Stimulated activated CD8-positive, alpha-beta memory T cell treated with anti-CD3 and anti-CD28 coated beads, Interleukin-7, amount 100 ng/mL, for 1 hour (primary cell): ENCODE measurements at places on chromosomes 12 and 14.

DNA sequence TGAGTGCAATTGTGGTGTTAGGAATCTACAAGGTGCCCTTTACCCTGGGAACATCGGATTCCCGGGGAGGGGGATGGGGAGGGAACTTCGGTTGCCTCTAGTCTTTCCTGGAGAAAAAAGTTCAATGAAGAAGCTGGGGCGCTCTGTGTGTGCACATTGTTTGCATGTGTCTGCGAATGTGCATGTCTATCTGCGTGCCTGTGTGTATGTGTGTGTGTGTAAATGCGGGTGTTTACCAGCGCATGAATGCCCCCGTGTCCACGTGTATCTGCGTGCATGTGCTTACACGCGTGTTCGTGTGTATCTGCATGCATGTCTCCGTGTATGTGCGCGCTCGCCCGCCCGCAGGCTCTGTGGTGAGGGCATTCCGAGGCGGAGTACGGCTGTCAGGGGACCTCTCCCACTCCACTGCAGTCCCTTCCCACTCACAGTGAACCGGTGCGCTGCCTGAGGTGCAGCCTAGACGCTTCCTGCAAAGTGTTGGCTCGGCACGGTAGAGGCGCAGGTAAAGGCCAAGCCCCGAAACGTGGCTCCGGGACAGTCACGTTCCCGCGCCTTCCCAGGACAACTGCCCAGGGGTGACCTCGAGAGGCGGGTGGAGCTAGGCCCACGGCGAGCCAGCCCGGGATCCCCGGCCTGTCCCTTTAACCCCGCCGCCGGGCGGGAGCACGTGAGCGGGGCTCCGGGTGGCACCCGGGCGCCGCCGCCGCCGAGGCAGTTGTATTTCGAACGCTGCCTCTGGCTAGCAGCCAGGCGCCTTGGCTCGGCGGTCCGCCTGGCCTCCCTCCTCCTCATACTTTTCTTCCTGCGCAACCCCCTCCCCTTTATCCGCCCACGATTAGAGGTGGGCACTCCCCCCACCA, 539 bp upstream of the HMGA2 start:
- DNase-seq = no peak

DNA sequence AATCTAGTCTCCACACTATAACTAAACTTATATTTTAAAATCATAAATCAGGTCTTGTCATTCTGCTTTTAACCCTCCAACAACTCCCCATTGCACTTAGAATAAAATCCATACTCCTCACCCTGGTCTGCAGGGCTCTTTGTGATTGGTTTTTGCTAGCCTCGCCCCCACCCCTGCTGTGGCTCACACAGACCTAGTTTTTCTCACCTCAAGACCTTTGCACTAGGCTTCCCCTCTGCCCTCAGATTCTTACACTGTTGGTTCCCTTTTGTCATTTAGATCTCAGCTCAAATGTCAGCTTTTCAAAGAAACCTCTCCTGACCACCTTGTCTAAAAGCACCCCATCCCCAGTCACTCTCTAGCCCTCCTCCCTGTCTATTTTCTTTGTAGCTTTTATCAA, 10.7 kb upstream of the LHX5 start:
- DNase-seq = no peak

DNA sequence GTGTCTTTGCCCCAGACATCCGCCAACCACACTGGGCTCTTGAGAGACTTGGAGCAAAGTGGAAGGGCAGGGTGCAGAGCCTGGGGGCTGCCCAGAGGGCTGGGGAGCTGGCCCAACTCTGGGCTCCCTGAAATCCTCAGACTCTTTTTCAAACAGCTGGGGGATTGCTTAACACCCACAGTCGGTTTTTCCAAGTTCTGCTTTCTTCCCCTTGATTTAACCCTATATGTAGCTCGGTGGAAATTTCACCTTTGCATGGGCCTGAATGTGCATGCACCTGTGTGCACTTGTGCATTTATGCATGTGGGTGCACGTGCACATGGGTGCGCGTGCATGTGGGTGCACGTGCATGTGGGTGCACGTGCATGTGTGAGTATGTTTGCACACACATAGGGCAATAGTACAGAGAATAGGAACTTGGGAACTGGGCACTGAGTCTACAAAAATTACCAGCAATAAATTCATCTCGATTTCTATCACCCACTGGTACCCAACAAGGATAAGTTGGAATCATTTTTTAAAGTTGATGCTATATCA, 52.3 kb upstream of the RFLNA start:
- DNase-seq = no peak

DNA sequence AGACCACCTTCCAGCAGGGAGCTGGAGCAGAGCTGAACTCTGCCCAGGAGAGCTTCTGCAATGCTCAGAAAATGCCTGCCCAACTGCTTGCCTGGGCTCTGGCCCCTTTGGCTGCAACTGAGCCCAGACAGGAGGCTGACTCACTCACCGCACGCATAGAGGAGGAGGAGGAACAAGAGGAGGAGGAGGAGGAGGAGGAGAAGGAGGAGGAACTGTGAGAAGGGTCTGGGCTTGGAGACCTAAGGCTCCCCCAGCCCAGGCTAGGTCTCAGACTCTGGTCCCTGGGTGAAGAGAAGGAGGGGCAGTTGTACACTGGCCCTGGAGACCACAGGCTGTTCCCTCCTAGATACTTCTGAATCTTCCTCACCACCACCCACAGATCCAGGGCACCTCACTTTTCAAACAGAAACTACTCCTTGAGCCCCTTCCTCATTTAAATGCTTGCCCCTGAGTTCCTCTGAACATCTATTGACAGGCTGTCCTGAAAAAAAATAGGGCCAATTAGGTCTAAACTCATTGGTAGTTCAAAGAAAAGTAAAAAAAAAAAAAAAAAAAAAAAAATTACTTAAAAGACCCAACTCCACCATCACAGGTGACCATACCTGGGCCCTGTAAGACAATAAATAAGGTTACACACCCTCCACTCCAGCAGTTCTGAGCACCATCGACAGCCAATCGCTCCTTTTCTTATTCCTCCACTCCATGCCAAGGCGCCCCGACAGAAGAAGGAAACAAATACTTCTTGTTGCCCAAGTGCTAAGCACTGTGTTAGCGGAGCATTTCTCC, 674 bp downstream of the VDR start:
- no peak for DNase-seq

DNA sequence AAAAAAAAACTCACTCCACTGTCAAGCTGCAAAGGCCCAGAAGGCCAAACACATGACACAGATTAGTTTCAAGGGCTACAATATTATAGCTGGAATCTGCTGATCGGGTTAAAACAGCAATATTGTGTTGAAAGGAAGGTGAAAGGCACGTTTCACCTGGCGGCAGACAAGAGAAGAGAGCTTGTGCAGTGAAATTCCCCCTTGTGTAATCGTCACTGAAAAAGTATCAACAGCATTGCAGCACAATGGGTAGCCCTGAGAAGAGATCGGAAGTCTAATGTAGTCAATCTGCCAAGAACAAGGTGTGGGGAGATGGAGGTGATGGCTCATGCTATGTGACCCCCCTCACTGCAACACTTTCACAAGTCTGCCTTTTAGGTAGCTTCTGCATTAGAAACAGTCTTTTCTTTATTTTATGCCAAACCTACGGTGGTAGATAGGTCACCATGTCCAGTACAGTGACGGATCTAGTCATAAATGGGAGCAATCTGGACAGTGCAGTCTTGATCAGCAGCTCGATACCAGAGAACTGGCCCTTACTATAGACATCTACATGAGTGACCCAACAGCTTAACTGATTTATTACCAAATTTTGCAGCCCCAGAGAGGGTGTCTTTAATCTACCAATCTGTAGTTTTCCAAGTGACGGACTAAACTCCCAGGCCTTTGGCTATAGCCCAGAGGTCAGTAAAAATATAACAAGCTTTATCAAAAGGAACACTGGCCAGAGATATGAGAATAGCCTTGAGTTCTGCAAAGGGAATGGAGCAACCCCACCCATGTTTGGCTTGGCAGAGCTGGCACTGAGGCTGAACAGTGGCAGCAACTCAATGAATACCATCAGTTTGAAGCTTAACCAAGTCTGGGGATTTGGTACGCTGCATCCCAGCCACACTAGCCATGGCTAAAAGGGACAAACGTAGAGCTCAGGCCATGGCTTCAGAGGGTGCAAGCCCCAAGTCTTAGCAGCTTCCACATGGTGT, 35.4 kb downstream of the SPTSSA start:
- no peak for DNase-seq

GRCh38 chr12:39272871-39273655, 169.9 kb downstream of the KIF21A start:
- DNase-seq = no peak

DNA sequence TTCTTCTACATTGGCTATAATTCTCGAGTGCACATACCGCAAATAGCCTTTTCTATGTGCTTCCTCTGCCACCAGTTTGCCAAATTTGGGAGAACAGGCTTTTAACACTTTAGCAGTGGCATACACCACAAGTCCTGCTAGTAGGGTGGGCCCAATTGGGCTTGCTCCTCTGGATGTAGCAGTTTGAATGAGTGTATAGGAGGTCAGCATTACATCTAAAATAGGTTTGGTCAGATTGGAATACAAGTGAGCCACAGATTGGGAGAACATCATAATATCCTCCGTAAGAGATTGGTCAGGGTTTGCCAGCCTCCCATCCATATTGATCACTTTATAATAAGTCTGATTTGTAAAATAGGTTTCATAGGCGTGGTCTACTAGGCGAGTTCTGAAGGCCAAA, 902 bp downstream of the ABCD2 start:
- no peak for DNase-seq

DNA sequence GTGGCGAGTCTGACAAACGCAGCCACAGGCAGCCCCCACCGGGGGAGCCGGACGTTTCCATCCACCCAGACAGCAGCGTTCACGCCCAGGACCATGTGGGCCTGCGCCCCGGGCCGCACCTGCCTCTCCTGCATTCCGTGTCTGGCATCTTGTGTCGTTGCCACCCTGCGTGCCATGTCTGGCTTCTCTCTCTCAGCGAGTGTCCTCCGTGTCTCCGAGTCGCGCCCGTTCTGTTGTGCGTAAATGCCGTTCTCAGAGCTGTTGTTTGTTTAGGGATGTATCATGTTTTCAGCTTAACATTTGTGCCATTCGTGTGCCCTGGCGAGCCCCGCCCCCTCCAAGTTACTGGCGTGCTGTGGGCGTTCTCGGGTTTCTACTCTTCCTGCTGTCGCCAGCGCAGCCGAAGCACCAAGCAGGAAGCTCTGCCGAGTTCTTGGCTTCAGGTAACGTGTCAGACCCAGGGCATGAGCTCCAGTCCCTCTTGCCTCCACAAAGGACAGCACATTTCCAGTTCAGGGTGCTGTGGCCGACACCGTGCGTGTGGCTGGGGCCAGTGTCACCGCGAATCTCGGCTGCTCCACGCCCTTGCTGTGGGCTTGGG, 34.6 kb downstream of the NOC4L start:
- no peak for DNase-seq

DNA sequence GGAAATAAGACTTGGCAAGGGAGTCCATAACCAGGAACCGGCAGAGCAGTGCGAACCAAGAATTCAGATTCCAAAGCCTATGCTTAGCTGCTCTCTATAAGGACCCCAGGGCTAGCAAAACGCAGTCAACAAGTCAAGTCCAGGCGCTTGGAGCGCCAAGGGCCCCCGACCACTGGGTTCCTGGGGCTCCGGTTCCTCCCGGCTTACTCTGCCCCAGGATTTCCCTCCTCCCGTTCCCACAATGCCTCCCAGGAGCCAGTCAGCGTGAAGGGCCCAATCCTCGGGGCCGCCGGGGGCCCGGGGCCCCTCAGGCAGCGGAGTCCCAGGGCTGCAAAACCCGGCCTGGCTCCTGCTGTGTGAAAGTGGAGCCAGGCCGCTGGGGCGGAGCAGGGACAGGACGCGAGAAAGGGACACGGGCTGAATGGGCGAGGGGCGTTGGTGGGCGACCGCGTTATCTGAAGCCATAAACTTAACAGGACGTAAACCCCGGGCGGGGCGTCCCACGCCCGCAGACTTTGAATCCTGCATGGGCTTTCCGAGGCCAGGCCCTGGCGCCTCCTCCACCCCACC, 1.5 kb downstream of the KRT8 start:
- DNase-seq = no peak

DNA sequence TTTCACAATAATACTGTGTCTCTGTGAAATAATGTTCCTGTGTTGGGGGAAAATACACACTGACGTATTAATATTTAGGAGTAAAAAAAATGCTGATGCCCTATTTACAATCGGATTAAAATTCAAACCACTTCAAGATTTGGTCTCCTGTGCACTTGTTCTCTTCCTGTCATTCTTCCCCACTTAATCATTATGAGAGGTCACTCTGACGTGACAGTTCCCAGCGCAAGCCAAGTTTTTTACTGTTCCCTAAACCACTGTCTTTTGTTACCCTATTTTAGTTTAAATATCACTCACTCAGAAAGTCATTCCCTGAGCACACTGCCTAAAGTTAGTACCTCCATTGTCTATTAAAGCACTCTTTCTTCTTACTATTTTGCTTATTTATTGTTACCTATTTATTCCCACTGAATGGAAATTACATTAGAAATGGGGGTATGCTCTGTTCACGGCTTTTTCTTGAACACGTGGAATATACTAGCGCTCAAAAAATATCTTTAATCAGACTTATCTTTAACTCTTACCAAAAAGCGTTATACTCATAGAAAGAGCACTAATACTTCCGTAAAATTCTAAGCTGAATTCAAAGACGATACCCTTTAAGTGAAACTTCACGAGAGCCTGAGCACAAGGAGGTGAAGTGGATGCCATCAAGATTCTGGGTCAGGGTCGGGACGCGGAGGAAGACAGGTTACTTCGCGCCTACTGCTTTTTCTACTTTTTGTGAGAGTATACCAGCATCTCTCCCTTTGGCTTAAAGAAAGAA, 670 bp upstream of the PSMA3 start:
- no peak for DNase-seq

GRCh38 chr12:132541996-132542395, 52.0 kb downstream of the FBRSL1 start:
- DNase-seq = no peak

GRCh38 chr12:96338852-96339471, 61.3 kb downstream of the CDK17 start:
- no peak for DNase-seq

DNA sequence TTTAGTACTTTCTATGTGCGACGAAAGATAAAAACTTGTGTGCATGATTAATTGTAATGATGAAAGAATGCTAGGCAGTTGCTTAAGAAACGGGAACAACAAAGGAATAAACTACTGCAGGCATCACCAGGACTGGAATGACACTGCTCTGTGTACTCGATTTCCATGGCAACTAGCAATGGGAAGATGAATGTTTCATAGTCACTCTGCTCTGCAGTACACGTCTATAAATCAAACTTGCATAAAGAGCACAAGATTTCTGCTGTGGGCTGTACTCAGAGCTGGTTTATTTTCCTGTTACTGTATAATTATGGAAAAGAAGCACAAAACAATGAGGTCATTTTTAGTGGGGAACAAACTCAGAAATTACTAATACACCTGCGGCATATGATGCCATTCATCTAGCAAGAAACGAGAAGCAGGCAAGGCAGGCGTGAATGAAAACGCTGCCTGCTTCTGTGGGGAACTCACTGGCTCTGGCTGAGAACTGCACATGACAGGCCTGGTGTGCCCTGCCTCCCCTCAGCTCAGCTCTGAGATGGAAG, 41.8 kb downstream of the EFCAB11 start:
- no peak for DNase-seq

- no peak for DNase-seq
Measured at GRCh38 chr12:106994579-106995220, 7.8 kb upstream of the MTERF2 start.
